Activated CD8-positive, alpha-beta memory T cell treated with anti-CD3 and anti-CD28 coated beads, Interleukin-2, amount 10 ng/mL, durations not matched to agents 7 days and 5 days (primary cell): ENCODE measurements at places on chromosomes 2 and 18.

DNA sequence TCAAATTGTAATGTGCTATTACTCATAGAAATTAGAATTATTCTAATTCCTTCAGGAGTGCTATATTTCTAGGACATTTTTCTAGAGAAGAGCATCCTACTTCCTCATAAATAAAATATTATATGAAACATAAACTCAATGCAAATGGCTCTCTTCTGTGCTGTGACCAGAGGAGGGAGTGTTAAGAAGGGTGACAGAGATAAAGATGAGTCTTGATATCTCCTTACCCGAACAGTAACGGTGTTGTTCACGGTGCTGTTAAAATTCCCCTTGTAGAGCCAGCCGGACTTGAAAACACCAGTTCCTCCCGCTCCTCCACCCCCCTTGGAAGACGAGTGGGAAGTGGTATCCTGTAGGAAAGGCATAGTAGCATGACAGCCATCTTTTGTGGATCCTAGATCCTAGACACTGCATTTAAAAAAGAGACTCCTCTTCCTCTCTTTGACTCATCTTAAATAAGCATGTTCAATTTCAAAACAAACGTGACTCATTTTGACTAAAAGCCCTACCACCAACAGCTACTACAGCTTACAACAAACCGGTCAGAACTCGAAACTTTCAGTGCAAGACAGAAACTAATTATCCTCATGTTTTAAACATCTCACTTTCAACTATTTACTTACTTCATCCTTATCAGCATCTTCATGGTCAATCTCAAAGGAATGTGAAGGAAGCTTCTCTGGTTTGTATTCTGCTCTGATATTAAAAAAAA lies 156.3 kb downstream of the DOCK10 start:
- DNase-seq = no peak

- DNase-seq = no peak
Observed at GRCh38 chr2:229445019-229445418, 173.9 kb upstream of the PID1 start.

DNA sequence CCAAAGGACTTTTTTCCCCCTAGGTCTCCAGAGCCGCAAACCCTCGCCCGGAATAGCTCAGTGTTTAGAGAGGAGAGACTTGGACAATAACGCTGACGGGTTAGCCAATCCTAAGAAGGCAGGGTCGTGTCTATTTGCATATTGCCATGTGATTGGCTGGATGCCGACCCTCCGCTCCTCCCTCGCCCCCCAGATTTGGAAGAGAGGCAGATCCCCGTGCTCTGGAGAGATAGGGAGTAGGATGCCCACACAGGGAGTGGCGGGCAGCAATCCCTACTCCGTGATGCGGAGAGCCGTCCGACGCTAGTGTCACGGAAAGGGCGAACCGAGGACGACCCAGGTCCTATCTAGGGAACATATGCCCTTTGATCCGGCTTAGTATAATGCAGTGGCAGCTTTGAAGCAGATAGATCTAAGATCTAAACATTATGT lies 1.4 kb downstream of the WNT6 start:
- no peak for DNase-seq

- peak; percentile 23 for DNase-seq
Observed at GRCh38 chr2:68747900-68748299, 13.3 kb downstream of the ARHGAP25 start.

- DNase-seq = no peak
Observed at GRCh38 chr2:186590350-186590758, 498 bp downstream of the ITGAV start.
